Gastroesophageal sphincter (tissue), 4 donors: ENCODE measurements at places on chromosomes 16 and 17.

GRCh38 chr16:50712560-50712898 is 19.1 kb downstream of the NOD2 start:
- no peak overlapping the region for H3K4me3 ChIP-seq
- no peak overlapping the region for H3K27ac ChIP-seq
- no peaks in the 10 kb centered on the region for H3K36me3 ChIP-seq
- no peak for ATAC-seq
- no peaks in the 10 kb centered on the region for H3K4me1 ChIP-seq
- no peaks in the 10 kb centered on the region for H3K27me3 ChIP-seq

- H3K36me3 ChIP-seq = peaks cover 98% of the 10 kb centered on the region
- peaks cover 10% of the 10 kb centered on the region for H3K4me1 ChIP-seq
- peak; percentile 58 for ATAC-seq
- H3K27me3 ChIP-seq = no peaks in the 10 kb centered on the region
- H3K27ac ChIP-seq = no peak overlapping the region
Measured at GRCh38 chr17:47665655-47666054, 15.9 kb downstream of the KPNB1 start.

- no peaks in the 10 kb centered on the region for H3K27me3 ChIP-seq
- no peaks in the 10 kb centered on the region for H3K4me1 ChIP-seq
- ATAC-seq = no peak
- no peak overlapping the region for H3K4me3 ChIP-seq
- no peaks in the 10 kb centered on the region for H3K36me3 ChIP-seq
- no peak overlapping the region for H3K27ac ChIP-seq
Measured at GRCh38 chr16:53611179-53611696, 92.4 kb downstream of the RPGRIP1L start.

- ATAC-seq = no peak
- H3K4me1 ChIP-seq = peaks cover 5% of the 10 kb centered on the region
- no peak overlapping the region for H3K27ac ChIP-seq
- no peaks in the 10 kb centered on the region for H3K27me3 ChIP-seq
Measured at GRCh38 chr17:65198653-65199382, 61.6 kb downstream of the RGS9 start.

GRCh38 chr16:51815523-51815922 is 664.5 kb upstream of the SALL1 start:
- H3K36me3 ChIP-seq = no peaks in the 10 kb centered on the region
- H3K27me3 ChIP-seq = no peaks in the 10 kb centered on the region
- no peaks in the 10 kb centered on the region for H3K4me1 ChIP-seq
- no peak for ATAC-seq
- H3K27ac ChIP-seq = no peak overlapping the region
